ENCODE measurements at places on chromosomes 7 and 10.

- DNase-seq = no peak
Measured at GRCh38 chr10:47361293-47361692, 13.1 kb downstream of the RBP3 start.

DNA sequence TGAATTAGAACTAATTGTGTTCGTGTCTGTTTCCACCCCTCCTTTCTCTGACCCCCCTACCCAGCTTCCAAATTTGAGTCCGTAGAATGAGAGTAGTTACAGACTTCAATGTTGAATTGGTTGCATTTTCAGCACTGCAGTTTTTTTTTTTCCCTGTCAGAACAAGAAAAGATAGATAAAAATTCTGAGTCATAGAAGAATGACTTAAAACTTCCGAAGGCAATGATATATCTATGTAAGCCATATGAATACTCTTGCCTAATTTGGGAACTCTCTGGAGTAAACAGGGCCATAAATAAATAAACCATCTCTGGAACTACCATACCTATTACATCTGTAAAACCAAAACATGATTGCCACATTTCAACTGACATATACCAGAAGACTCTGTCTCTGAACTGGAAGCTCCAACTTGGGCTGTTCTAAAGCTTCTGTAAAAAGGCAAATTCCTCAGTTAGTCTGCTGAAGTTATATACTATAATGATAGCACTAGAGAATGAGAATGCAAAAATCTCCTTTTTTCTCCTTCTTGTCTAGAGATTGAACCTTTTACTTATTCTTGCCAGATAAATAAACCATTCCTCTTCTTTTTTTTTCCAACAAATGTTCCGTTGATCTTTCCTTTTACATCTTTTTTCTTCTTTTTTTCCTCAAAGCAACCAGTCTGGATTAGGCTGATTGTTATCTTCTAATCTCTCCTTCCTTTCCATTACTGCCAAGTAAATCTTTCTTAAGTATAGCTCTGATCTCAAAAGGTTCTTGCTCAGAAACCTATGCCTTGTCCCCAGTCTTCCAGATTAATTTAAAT is 23.5 kb downstream of the VCL start:
- DNase-seq = no peak

DNA sequence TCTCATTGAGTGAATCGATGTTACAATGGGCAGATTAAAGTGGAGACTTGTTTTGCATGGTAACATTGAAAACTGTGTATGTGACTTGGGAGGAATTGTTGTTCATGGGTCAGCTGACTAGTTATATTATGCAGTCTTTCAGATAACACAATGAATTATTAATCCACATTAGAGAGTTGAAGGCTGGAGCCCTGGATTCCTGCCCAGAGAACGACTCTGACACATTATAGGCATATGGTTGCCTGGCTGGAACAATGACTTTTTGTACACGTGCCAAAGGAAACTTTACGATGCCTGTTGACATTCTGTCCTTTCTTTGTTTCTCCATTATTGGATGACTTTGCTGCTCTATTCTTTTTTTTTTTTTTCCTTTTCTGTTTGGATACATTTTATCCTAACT is 52.3 kb upstream of the TMEM229A start:
- DNase-seq = no peak

GRCh38 chr7:131596785-131597184 is 40.4 kb upstream of the PODXL start:
- no peak for DNase-seq

- DNase-seq = no peak
Measured at GRCh38 chr7:149050941-149051340, 22.6 kb upstream of the PDIA4 start.

DNA sequence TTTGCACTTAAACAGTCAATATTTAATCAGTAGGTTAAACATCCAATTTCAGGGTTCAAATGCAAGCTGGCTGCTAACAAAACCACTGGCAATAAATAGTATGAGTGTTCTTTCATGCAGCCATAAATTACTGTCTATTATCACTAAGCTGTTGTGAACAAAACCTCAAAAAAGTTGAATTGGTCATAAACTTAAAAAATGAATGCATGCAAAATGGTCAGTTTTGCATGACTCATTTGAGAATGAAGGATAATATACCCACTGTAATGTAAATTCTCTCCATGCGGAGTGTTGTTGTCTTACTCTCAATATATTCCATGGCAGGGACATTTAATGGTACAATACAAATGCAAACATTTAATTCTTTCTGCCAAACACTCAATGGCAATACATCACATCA is 226.4 kb downstream of the MAGI2 start:
- no peak for DNase-seq

DNA sequence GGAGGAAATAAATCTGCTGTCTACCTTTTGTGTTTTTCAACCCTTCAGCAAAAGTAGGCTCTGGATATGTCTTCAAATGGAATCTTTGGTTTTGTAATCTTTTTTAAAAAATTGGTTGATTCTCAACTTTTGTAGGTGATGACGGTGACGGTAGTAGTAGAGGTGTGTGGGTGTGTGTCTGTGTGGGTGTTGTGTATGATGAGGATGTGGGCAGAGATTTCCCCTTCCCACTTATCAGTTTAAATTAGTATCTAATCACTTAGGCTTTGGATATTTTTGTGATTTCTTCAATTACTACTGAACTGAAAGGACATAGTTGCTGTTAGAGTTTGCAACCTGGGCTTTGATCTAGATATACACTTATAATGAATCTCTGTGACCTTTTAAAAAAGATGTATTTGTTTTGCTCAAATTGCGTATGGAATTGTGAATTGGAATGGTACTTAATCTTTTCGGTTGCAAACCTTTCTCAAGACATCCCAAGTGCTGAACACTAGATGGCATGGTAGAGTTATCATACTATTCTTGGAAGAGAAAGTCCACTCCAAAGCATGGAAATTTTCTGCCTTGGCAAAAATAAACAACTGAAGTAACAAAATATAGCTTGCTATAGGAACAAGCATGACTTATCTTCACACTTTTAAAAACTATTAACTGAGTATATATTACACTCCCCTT is 51.9 kb upstream of the A1CF start:
- no peak for DNase-seq

DNA sequence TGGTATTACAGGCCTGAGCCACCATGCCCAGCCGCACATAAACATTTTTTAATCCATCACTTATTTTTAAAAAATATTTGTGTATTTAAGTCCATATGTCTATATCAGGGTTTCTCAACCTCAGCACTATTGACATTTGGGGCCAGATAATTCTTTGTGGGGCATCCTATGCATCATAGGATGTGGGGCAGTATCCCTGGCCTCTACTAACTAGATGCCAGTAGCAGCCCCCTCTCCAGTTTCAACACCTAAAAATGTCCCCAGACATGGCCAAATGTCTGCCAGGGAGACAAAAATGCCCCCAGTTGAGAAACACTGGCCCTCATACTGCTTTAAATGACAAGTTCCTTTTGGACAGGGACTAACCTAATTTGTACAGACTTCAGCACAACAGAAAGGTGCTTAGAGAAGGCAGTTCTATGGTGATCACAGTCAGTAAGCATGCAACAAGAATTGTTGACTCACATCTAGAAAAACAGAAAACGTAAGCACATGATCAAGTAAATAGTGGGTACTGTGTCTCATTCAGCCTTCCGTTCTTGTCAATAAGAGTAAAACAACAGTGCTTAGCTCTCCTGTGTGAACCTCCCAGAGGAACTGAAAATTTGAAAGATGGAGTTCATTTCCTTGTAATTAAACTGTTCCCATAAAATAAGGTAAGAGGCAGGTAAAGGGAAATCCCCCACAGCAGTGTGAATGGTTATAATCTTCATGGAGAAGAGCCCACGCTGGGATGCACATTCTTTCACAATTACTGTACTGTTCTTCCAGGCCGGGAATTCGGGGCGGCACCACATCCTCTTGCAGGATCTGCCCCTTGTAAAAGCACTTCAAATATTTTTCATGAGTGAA is 17.3 kb upstream of the ADRB1 start:
- no peak for DNase-seq

DNA sequence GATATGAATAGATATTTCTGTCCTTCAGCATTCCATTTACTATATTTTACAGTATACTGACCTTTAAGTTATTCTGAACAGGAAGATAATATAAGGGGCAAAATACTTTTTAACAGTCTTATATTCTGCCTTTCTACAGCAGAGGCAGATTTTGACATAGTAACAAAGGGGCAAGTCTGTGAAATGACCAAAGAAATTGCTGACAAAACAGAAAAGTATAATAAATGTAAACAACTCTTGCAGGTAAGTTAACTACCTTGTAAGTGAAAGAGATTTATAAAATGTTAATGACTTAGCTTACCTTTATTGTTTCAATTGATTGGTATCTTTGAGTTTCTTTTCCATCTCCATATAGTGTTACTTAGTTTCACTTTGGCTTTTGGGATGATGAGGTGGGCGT is 56.0 kb downstream of the TAX1BP1 start:
- DNase-seq = no peak

GRCh38 chr7:37912756-37913155 is 3.9 kb downstream of the SFRP4 start:
- no peak for DNase-seq

GRCh38 chr10:123904834-123905409 is 13.3 kb upstream of the CPXM2 start:
- no peak for DNase-seq

- DNase-seq = no peak
Measured at GRCh38 chr10:112634096-112634830, 187.2 kb downstream of the VTI1A start.

- DNase-seq = no peak
Measured at GRCh38 chr7:95334447-95334846, 10.1 kb upstream of the PON1 start.

GRCh38 chr10:37774351-37774750 is 83.1 kb downstream of the ZNF248 start:
- no peak for DNase-seq

DNA sequence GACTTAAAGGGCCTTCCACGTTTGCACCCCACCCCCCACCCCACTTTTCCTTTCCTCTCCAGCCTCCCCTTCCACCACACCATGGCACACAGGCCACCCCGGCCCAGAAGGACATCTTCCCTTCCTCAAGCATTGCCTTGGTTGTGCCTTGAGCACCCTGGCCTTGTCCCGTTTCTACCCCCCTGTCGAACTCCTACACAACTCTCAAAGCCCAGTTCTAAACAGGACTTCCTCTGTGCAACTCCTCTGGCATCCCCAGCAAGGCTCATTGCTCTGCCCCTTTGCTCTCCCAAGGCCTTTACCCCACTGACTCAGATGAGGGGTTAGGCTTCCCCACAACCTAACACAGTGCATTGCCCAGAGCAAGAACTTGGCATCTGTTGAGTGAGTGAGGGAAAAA is 136.1 kb downstream of the HERPUD2 start:
- no peak for DNase-seq

- no peak for DNase-seq
Measured at GRCh38 chr7:129824291-129825208, 128.2 kb downstream of the UBE2H start.

DNA sequence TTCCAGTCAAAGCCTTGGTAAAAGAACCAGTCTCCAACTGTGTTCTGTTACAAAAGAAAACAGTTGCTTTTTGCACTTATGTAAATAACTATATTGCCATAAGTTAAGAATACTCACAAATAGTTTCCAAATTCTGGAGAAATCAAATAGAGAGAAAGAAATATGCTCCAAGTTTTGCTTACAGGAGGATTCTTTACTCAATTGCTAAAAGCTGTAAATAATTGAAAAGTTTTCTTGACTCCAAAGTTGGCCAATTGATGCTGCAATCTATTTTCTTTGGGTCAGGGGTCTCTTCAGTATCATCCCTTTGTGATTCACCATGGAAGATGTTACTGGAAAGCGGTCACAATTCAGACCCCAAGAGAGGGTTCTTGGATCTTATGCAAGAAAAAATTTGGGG is 36.0 kb downstream of the NEURL1 start:
- no peak for DNase-seq

DNA sequence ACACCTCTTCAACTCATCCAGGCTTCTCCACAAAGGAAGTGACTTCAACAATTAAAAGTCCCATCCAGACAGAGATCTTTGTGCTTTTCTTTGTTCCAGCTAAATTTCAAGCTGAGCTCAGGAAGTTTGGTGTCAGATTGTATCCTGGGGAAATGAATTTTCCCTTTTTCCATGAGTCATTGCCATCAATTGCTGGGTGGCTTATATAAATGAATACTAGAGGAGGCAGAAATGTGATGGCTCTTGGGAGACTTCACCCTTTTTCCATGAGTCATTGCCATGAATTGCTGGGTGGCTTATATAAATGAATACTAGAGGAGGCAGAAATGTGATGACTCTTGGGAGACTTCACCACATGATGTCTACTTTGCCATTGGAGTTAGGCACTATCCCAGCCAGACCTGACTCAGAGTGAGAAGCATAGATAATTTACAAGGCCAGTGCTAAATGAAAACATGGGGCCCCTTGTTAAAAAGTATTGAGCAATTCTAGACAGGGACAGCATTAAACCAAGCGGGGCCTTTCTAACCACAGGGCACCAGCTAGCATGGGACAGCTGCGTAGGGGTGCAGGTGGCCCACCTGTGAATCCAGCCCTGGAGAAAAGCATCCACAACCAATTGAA is 339.2 kb upstream of the PODXL start:
- no peak for DNase-seq

GRCh38 chr7:55476852-55477780 is 95.2 kb downstream of the VOPP1 start:
- no peak for DNase-seq

DNA sequence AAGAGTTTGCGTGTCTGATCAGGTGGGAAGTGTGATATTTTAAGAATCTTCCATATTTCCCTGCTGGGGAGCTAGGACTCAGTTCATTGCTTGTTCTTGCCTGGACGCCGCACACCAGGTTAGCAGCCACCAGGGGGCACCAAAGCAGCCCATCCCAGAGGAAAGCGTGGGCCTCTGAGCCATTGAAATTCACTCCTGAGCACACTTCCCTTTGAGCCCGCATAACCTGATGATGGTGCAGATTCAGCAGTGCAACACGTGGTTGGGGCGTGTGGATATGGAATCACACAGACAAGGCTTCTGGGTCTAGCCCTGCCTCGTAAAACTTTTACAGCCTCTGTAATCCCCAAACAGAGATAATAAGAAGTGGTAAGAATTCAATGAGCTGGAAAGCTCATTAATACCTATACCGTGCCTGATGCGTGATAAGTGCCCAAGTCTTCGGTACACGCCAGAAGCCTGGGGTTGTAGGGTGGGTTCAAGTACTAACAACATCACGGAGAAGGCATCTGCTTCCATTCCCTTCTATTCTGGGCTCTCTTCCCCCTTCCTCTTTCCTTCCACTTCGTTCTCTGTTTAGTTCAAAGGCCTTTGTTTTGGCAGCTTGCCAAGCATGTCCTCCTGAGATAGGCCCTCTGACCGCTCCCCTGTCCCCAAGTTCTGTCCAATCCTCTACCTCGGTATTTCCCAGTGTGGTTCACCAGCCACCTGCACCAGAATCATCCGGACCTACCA is 130.1 kb upstream of the KMT2E start:
- peak; percentile 34 for DNase-seq
